ENCODE measurements at places on chromosomes 5 and 9.

DNA sequence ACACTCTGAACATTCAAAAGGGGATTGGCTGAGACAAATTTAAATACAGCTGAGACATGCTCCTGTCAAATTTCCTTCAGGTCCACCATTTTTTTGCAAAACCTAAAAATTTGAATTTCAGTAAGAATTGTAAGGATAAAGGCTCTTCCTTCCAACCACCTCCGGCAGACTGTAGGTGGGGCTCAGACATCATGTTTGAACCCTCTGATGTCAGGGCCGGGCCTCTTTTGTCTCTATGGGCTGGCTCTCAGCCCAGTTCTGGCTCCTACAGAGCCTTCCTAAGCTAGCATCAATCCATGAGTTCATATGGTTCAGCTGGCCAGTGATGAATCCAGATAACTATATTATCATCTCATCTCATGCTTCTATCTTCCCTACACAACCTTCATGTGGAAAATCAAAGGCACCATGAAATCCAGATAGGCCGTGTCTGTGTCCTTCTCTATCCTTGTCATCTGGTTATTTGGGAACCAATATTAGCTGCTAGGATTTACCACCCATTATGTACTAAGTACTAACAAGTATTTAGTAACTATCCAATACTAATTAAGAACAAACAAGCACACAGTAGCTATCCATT lies 44.2 kb downstream of the NIPSNAP3B start:
- peak; percentile 47 for DNase-seq

GRCh38 chr9:111630182-111630963 lies 761 bp upstream of the DNAJC25 start:
- DNase-seq: no peak

DNA sequence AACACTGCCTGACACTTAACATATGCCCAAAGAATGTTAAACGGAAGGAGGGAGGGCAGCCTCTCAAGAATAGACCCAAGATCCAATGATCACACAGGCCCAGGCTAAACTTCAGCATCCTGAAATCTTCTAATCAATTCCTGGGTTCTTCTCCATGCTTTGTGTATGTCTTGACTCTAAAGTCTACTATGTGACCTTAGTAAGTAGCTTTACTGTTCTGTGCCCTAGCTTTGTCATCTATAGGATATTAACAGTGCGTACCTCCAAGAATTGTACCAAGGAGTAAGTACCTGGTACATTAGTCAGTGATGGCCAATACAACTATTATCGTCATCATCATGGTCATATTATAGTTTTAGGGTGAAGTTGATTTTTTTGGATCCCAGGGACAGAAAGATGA lies 96.6 kb downstream of the SGCD start:
- DNase-seq: no peak

DNA sequence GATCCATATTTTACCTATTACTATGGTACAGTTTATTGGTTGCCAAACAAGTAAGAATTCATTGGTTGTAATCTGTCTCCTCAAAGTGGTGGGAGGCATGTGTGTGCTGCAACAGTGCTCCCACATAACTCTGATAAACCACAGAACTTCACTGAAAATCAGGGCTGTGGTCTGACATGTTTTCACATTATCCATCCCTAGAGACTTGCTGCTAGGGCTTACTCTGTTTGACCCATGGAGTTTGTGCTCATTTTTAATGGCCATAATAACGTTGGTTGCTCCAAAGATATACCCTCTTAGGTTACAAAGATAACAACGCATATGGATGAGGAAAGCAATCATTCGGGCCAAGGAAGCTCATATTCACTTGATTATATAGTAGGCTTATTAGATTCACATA lies 37.0 kb downstream of the HACD4 start:
- no peak for DNase-seq

GRCh38 chr5:72611118-72611730 lies 104.0 kb upstream of the ZNF366 start:
- DNase-seq: peak; percentile 87

DNA sequence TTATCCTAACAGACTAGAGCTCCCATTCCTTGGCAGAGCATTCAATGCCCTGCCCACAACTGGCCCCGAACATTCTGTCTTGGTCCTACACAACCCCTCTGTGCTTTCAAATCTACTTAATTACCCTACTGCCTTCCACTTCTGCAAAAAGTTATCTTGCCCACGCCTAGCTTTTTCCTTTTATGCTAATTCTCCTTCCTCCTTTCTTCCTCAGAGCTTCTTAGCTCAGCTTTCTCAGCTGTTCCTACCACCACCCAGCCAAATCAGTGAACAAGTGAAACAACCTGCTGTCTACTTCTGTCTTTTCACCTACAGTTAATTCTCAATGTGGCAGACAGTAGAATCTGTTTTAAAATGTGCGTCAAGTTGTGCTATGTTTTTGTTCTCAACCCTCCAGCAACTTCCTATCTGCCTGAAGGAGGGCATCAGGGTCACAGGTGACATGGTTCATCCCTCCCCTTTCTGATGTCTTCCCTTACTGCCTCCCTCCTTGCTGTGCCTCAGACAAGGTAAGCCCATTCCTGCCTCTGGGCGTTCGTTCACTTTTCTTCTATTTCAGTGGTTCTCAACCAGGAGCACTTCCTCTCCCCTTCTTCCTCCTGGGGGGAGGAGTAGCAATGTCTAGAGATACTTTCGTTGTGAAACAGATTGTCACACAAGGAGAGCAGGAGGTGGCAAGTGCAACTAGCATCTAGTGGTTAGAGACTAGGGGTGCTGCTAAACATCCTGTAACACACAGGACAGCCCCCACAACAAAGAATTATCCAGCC lies 1.3 kb upstream of the REEP5 start:
- DNase-seq: no peak

- no peak for DNase-seq
Observed at GRCh38 chr5:58369513-58370190, 90.2 kb downstream of the PLK2 start.

GRCh38 chr5:37918424-37918823 lies 78.6 kb upstream of the GDNF start:
- DNase-seq: no peak

All from SJCRH30 (cell line).